ENCODE measurements at places on chromosomes 4 and X.

DNA sequence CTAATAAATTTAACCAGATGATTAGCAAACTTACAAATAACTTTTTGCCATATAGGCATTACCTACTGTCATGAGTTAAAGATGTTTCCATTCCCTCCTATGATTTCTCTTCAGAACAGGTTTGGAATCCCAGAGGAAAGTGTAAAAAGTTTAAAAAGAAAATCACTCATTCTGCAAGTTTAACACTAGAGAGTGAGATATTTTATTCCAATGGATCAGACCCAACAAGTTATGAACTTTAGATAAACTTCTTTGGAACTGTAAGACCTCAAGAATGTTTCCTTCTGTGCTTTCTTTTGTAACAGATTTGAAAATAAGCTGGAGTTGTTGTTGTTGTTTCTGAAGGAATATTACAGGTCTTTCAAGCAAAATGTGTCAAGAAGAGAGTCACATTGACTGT is 51.6 kb downstream of the PPP3CA start:
- DNase-seq = no peak

GRCh38 chrX:147962476-147962875 is 18.7 kb upstream of the FMR1NB start:
- no peak for DNase-seq

GRCh38 chrX:123807835-123808416 is 51.9 kb upstream of the XIAP start:
- DNase-seq = no peak

DNA sequence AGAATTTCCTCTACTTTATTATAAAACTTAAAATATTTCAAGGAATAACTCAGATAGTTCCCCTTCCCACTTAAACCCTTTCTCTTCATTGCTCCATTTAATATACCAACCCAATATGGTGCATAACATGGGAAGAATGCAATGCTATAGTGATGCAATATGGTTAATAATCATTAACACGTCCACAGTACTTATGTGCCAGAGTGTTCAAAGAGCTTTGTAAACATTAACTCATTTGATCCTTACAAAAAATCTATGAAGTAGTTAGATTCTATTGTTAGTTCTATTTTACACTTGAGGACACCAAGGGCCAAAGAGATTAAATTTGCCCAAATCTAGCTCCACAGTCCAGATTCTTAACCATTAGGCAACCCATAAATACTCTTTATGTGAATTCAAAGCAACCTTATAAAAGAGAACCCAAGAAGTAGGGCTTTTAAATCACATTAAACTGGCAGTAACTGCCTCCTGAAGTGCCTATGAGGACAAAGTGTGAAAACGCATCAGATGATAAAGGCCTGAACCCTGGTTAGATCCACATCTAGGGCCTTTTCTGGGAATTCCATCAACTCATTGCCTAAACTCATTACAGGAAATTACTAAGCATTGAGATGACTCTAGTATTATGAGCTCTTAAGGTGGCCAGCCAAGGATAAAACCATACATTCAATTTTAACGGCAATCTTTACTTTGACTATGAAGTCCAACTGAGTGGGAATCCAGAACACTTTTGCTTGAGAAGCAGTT is 94.3 kb downstream of the AREG start:
- no peak for DNase-seq

DNA sequence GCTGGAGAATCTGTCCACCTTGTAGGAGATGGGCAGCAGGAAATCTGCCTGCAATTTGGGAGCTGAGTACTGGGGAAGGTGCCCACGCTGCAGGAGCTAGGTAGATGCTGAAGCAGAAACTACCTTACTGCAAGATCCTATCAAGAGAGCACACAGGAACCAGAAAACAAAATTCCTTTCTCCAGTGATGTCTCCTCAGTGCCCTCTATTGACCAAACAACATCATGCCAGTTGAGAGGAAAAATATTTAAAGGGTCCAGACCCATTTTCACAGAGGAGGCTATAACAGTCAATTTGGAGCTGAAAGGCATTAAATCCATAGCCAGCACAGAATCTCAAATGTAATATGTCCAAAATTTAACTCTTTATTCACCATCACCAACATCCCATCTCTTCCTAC is 406.8 kb downstream of the SLITRK2 start:
- DNase-seq = no peak

DNA sequence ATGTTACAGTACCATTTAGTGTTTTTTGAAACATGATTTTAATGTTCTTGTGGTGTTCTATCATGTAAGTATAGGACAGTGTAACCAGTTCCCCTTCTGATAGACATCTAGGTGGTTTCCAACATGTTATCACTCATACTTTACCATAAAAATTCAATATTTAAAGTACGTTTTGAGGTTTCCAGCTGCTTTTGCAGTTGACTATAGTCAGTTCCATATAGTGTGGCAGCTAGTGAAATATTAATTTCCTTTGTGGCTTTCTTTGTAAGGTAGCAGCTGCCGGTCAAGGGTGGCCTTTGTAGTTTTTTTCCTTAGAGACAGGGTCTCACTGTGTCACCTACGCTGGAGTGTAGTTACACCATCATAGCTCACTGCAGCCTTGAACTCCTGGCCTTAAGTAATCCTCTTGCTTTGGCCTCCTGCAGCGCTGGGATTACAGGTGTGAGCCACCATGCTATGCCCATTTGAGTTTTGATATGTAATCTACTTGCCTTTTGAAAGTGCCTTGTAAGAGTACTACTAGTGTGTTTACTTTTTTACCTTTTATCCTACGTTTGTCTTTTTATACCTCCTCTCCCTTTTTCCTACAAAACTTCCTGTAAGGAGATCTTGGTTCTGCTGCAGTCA is 63.0 kb downstream of the ARHGAP10 start:
- no peak for DNase-seq

GRCh38 chr4:84799318-84799717 is 167.2 kb downstream of the WDFY3 start:
- no peak for DNase-seq

- DNase-seq = peak; percentile 23
Measured at GRCh38 chr4:42519803-42520417, 122.6 kb downstream of the SHISA3 start.

GRCh38 chrX:20397587-20397986 is 130.9 kb upstream of the RPS6KA3 start:
- DNase-seq = no peak

GRCh38 chr4:4758681-4759080 is 100.8 kb upstream of the MSX1 start:
- DNase-seq = no peak

- peak; percentile 21 for DNase-seq
Measured at GRCh38 chrX:83845397-83845796, 15.5 kb upstream of the CYLC1 start.

GRCh38 chr4:40057586-40058091 is 989 bp downstream of the N4BP2 start:
- peak; percentile 94 for DNase-seq

DNA sequence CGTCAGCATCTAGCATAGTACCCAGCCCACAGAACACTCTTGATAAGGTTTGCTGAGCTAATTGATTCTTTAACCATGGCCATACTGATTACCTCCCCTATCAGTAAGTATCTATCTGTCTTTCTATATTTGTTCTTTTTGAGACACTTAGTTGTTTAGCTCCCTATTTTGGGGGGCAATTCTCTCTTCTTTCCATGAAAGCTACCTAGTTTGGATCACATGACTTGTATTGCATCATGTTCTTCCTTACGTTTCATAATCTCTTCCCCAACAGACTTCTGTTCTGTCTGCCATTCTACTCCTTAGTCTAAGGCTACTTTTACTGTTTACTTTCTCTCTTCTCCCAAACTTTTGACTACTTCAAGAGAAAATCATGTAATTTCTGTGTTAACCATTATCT is 39.0 kb downstream of the TBC1D19 start:
- DNase-seq = peak; percentile 16

- no peak for DNase-seq
Measured at GRCh38 chr4:86730310-86730709, 118.9 kb downstream of the SLC10A6 start.

DNA sequence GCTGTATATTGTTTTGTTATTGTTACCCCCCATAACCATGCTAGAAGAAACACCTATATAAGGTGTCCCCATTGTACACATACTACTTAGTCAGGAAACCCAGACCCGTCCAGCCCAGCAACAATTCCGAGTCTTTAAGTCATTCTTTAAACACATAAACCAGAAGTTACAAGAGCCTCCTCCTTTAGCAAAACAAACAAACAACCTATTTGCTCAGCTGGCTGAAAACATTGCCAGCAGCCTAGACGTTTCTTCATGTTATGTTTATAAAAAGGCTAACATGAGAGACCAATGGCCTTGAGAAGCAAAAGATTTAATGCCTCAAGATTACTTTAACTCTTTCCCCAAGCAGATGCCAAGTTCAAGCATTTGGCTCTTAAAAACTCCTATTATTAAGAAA is 1.4 kb downstream of the ACOX3 start:
- no peak for DNase-seq

- peak; percentile 52 for DNase-seq
Measured at GRCh38 chr4:71126719-71127118, 133.3 kb downstream of the DCK start.

- peak; percentile 14 for DNase-seq
Measured at GRCh38 chr4:122997463-122998101, 75.2 kb upstream of the NUDT6 start.

GRCh38 chrX:102593367-102593766 is 5.9 kb upstream of the ARMCX5 start:
- no peak for DNase-seq

GRCh38 chrX:65731684-65732289 is 64.3 kb downstream of the MSN start:
- DNase-seq = peak; percentile 10

- no peak for DNase-seq
Measured at GRCh38 chr4:155234206-155234605, 25.8 kb downstream of the NPY2R start.

- DNase-seq = no peak
Measured at GRCh38 chr4:186826006-186826405, 102.3 kb upstream of the FAT1 start.

DNA sequence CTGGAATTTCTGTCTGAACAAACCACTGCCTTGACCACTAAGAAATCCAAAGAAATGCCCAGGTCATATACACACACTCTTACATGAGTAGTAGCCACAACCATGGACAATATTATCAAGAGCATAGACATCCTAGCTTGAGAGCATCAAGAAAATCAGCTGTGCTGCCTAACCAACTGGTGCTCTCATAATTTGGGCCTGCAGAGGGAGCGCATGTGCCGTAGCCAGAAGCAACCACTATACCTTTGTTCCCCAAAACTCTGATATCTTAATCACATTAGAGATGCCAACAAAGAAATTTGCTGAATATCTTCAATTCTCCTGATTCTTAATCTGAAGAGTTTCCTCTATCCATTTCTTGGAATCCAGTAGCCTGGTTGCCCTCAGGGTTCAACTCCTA is 163.6 kb downstream of the ZNF674 start:
- peak; percentile 8 for DNase-seq

GRCh38 chrX:64195862-64196261 is 9.6 kb downstream of the AMER1 start:
- no peak for DNase-seq

DNA sequence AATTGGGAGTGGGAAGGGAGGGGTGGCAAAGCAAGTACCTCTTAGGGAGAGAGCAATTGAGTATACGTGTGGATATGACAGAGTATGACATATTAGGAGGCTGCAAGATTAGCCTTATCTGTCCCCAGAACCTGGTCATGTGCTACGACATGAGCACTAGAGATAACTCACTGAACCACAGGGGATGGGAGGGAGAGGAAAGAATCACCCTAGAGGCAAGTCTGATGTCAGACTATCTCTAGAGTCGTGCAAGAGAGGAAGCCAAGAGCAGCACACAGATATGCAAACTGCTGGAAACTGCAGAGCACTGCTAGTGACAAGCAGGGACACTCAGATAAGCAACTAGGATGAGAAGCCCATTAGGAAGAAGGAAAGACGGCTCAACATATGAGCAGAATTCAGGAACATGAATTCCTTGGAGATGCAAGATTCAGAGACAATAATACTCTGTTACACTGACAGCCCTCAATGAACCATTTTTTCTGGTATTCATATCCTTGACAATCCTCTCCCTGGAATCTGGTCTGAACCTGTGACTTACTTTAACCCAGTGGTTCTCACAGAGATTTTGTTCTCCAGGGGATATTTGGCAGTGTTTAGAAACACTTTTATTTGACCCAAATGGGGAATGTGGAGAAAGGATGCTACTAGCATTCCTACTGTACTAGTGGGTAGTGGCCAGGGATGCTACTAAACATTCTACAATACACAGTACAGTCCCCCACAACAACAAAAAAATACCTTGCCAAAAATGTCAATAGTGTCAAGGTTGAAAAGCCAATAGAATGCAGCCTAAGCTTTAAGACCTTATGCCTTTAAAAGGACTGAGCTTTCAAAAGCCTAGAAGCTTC is 84.0 kb upstream of the BMP2K start:
- peak; percentile 25 for DNase-seq

DNA sequence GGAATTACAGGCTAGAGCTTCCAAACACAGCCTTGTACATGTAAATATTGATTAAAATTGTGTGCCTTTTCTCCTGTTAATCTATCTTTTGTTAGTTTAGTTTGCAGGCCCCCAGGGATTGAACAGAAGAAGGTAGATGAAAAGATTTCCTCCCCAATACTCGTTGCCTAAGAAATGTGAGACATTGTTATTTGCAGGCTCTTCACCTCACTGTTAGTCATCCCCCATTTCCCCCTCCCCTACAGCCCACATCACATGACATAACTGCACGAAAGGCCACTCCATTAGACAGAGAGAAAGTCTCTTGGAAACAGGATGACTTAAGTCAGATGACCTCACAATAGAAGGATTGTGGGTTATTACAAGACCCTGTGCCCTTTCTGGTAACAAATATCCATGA is 13.3 kb upstream of the MID1 start:
- peak; percentile 5 for DNase-seq

DNA sequence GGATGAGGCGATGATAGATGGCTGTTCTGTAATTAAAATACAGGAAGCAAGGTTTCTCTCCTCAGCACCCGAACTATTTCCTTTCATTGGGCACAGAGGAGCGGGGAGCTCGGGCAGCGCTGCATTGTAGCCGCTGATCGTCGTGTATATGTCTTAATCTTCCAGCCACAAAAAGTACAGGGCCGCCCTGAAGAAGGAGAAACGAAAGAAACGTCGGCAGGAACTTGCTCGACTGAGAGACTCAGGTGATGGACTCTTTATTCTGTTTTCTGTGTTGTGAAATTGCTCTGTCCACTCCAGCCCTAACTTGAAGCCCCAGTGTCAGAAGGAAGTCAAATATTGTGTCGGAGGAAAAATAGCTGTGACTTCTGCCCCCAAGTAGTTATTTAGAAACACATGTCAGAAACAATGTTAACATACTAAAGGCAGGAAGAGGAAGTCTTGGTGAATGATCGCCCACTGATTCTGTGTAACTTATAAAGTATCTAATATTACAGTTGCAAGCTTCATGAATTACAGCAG is 546 bp downstream of the ZRSR2 start:
- peak; percentile 77 for DNase-seq
